Pons (tissue), 1 donor: ENCODE measurements at places on chromosomes 11 and 22.
A peak's percentile ranks its signal among the peaks of the same experiment; 100 is the strongest.

DNA sequence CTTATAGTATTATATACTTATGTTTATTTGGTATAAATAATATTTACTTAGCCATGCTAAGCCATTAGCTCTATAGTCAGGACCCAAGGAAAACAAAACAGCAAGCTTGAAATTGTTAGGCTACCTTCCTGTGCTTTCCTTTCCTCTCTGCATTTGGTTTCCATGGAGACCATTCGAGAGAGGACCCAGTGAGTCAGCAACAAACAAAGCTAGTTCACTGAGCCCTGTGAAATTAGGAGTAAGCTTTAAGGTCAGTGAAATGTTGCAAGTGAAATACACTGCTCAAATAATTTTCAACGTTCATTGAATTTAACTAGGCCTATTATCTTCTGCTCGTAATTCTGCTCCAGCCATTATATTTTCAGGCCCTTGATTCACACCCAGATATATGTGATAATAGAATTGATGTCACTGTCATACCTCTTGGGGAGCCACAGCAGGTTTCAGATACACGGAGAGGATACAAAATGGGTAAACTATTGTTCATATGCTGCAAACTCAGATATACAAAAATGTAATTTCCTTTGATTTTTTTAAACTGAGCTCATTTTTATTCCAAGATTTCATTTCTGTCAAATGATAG lies 9.1 kb upstream of the OR10D3 start:
- DNase-seq, result peak; percentile 35

GRCh38 chr22:50227579-50228215 lies 17.1 kb downstream of the TUBGCP6 start:
- no peak for DNase-seq

DNA sequence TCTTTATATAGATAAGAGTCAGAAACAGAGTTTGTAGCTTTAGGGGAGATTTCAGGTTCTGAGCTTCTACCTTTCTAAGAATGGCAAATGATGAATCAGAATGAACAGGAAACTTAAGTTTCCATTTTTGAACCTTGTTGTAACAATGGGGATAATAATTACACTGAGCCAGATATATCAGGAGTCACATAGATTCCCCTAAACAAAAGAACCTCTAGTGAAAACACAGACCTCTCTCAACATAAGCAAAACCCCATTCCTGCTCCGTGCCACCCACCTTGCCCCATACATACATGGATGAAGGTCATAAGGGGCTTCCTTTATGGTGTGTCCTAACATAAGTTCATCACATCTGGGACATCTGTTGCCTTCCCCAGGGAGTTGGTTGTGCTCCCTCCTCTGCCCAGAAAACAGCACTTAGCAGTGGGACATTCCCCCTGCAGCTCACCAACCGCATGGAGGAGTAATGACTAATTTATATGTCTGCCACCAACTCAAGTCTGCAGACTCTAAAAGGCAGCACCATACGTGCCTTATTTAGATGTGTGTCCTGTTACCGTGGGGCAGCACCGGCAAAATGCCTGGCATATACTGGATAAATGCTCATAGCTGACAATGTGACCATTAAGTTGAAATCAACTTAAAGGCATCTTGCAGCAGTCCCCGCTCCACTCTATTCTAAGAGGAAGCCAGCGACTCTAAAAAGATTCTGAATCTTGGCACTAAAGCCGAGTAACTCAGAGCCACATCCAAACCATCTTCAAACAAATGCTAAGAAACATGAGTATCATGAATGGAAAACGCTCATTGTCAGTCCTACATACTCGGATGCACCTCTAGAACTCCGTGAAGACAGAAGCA lies 8.0 kb downstream of the JAML start:
- no peak for DNase-seq

DNA sequence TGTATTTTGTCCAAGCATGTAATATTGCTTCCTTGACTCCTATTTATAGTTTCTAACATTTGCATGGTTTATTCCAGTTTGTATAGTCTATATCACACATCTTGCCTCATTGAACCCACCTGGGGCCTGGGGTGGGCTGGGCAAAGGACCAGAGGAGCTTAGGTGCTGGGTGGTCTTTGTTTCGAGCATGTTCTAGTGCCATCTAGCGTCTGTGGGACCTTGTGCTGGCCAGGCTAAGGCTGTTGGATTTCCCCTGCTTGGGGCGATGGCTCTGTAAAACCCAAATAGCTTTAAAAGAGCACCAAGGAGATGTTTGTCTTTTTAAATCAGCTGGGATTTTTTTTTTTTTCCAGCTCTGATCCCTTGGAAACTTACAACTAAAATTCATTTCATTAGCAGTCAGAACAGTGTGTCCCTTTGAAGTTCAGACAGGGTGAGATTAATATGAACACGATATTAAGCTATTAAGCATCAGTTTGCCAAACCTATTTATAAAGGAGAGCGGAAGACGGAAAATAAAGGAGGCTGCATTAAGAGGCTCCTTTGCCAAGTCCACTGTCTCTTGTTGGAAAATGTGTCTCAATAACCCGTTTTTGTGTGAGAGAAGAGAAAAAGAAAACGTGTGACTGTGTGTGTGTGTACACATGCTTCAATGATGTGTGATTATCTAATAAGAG lies 157.4 kb downstream of the COMMD9 start:
- DNase-seq, result peak; percentile 80

GRCh38 chr11:123753110-123753509 lies 1.2 kb downstream of the OR6X1 start:
- no peak for DNase-seq

DNA sequence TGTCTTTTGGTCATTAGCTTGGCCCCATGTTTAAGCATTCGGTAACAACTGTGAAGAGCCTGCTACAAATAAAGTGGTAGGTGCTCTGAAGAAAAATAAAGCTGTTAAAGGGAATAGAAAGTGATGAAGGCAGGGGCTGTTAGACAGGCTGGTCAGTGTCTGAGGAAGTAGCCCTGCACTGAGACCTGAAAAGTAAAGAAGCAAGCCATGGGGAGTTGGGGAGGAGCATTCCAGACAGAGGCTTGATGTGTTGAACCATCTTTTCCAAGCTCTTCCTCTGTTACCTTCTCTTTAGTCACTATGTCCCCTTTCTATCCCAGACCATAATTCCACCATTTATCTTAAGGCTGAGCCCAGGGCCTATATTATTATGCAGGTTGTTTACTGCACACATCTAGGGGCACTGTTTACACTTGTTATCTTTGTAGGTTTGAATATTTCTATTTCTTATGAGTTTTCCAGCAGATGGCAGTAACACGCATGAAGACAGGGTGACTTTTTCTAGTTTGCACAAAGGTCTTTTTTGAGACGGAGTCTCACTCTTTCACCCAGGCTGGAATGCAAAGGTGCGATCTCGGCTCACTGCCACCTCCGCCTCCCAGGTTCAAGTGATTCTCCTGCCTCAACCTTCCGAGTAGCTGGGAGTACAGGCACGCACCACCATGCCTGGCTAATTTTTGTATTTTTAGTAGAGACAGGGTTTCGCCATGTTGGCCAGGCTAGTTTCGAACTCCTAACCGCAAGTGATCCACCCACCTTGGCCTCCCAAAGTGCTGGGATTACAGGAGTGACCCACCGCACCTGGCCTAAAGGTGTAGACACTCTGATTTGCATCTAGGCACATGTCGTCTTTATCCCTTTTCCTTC lies 23.0 kb downstream of the ZFTA start:
- peak; percentile 41 for DNase-seq

- DNase-seq, result no peak
These were observed 10.0 kb upstream of the MYRF start for GRCh38 chr11:61742391-61742790.

DNA sequence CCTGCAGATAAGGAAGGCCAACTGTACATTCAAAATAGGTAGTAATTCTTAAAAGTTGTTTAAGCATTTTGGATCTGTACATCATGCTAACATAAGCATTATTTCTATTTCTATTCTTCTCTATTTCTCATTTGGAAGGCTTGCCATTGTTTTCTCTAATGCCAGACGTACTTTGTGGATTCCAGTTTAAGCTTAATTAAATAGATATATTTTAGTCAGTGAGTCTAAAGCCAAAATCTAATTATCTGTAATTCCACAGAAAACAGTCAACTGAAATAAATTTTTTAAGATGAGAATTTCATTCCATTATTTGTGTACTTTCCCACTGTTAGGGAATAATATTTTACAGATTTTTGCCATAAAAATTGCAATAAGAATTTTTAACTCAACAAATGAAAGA lies 123.0 kb downstream of the LUZP2 start:
- no peak for DNase-seq

GRCh38 chr22:45441138-45441537 lies 27.6 kb downstream of the RIBC2 start:
- peak; percentile 25 for DNase-seq

DNA sequence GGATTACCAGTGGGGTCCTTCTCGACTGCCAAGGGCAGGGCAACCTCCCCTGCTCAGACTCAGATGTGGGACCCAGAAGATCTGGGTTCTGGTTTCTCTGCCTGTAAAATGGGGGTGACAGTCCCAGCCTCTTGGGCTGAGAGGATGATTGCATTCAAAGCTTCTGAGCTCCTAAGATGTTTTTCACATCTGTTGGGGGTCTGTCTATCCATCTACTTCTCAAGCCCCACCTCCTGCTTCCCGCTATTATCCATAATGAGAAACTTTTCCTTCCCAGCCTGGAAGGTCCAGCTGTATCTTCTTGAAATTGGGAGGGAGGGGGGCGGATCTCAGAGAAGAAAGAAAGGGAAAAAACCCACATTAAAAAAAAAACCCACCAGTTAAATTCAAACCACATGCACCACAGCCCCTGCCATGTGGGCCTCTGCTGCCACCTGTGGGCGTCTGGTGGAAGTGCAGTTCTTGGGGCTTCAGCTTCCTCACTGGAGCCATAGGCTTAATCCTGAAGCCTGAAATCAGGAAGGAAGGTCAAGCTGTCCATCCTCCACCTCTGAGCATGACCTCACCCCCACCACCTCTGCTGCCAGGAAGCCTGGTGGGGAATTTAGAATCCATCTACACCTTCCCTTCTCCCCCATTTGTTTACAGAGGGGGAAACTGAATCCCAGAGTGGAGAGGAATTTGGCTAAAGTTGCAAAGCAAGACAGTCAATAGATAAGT lies 27.3 kb downstream of the ARHGEF17 start:
- DNase-seq, result peak; percentile 76

DNA sequence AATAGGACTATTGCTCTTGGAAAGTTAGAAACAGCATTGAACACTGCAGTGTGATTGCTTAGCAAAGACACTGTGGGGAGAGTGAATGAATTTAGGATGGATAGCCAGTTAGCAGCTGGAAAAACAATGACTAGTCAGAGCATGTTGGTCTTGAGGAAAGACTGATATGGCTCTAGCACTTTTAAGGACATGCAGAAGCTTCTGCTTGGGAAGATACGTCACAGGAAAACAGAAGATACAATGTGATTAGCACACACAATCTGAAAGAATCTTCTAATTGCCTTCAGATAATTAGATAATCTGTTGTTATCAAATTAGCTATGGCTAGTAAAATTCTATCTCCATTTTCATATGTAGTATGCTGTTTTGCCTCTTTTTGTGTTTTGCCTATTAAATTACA lies 530.7 kb upstream of the CHORDC1 start:
- no peak for DNase-seq

GRCh38 chr11:7581021-7581590 lies 67.3 kb downstream of the PPFIBP2 start:
- DNase-seq, result no peak

DNA sequence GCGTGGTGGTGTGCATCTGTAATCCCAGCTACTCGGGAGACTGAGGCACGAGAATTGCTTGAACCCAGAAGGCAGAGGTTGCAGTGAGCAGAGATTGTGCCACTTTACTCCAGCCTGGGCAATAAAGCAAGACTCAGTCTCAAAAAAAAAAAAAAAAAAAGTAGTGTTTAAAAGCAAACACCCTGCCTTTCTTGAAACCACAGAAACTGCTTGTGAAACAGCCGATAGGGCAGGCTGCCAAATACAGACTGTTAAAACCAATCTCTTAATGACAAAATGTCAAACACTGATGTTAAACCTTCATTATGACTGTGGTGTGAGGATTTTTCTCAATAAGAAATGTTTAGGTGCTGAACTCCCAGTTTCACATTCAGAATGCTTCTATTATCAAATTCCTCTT lies 27.3 kb downstream of the MARK2 start:
- no peak for DNase-seq

DNA sequence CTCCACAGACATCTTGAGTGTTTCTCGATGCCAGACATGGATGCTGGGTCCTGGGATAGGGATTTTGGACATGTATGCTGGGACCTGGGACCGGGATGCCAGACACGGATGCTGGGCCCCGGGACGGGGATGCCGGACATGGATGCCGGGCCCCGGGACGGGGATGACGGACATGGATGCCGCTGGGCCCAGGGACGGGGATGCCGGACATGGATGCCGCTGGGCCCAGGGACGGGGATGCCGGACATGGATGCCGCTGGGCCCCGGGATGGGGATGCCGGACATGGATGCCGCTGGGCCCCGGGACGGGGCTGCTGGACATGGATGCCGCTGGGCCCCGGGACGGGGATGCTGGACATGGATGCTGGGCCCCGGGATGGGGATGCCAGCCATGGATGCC lies 97.1 kb upstream of the NNMT start:
- no peak for DNase-seq

DNA sequence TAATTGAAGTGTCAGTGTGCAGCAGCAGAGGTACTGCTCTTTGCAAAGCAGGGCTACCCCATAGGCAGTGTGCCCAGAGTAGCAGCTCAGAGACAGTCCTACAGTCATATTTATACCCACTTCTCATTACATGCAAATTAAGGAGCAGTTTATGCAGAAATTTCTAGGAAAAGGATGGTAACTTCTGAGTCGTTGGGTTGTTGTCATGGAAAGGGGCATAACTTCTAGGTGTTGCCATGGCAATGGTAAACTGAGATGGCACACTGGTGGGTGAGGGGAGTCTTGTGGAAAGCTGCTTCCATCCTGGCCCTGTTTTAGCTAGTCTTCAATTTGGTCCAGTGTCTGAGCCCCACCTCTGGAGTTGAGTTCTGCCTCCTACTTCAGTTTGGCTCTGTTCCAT lies 77.4 kb downstream of the MN1 start:
- no peak for DNase-seq

DNA sequence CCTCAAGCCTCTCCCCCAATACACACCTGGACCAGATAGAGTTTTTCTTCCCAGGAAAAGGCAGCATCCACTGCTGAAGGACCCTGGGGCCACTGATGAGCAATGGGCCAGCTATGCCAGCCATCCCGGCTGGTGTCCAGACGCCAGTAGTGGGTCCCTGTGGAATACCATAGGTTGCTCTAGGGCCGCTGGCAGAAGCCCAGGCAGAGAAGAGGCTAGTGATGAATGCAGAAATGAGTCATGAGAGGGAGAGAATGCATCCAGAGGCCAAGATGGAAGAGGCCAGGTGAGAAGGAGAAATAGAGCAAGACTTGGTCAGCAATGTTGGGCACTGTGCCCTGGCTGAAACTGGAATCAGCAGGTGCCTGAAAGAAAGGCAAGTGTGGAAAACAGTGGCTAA lies 8.9 kb downstream of the HPX start:
- no peak for DNase-seq

GRCh38 chr11:30477061-30477460 lies 109.1 kb downstream of the MPPED2 start:
- DNase-seq, result no peak
